Muscle of arm (tissue), 14 donors: ENCODE measurements at places on chromosomes 2 and 18. TPM values are rescaled to one million over a fixed set of nuclear protein-coding genes. Genes with fewer than 3 reads are reported as not detected.
A peak's percentile ranks its signal among the peaks of the same experiment; 100 is the strongest.

Gene SLC5A7
- 0.44 TPM for polyA plus RNA-seq

GRCh38 chr2:175187378-175187777, 5.9 kb upstream of the ATP5MC3 start:
- no peak for DNase-seq

GRCh38 chr18:74486119-74486849, 9.9 kb upstream of the CNDP2 start:
- DNase-seq, result no peak

Gene CHST9
- 0.34 TPM for polyA plus RNA-seq

DNA sequence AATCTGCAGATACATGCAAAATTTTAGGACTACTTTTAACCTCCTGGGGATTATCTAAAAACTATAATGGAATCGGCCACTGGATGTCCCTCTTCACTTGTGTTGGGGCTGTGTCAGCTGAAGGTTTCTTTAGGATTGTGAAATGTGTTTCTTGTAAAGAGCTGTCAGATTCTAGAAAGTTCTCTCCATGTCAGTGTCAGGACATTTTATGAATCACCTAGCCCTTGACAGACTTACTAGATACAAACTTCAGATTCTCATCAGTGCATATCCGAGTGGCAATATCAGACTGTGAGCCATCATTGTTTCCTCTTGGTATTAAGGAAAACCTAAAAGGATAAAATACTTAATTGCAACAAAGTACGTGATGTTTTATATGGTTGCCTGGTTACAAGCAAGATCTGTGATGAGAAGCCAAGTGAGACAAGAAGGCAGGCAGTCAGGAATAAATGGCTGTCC, 107.3 kb downstream of the CPS1 start:
- peak; percentile 20 for DNase-seq

Gene HOXD8
- 46.1 TPM for polyA plus RNA-seq

Gene EPAS1
- polyA plus RNA-seq, result 39.8 TPM

Gene ZNF892
- polyA plus RNA-seq, result 2.2 TPM

- no peak for DNase-seq
Measured at GRCh38 chr18:42980426-42980825, 135.1 kb downstream of the RIT2 start.
